Foreskin keratinocyte (primary cell): ENCODE measurements at places on chromosomes 5 and 9. TPM values are rescaled to one million over a fixed set of nuclear protein-coding genes. Genes with fewer than 3 reads are reported as not detected.

The PLPPR1 gene
- not detected in 2 replicates for total RNA-seq

The SOX30 gene
- total RNA-seq: 0.04 TPM in 1 of 2 replicates, not detected in the other

The IFNA13 gene
- total RNA-seq: not detected in 2 replicates

The SLC25A25 gene
- total RNA-seq: 8.0 and 8.7 TPM in 2 replicates

The NUP188 gene
- 55.3 and 61.2 TPM in 2 replicates for total RNA-seq

The ISL1 gene
- 5.5 and 8.6 TPM in 2 replicates for total RNA-seq

GRCh38 chr9:124342776-124343485 lies 72.3 kb downstream of the PSMB7 start:
- peak; percentile 55 for DNase-seq

GRCh38 chr9:115674091-115674490 lies 479.5 kb upstream of the PAPPA start:
- no peak for DNase-seq

- DNase-seq: no peak
Measured at GRCh38 chr5:16558984-16559629, 57.7 kb downstream of the RETREG1 start.

GRCh38 chr9:109904666-109905065 lies 124.7 kb downstream of the PALM2AKAP2 start:
- no peak for DNase-seq
